Forelimb muscle (tissue), 1 donor: ENCODE measurements at places on chromosomes 4 and X. TPM values are rescaled to one million over a fixed set of nuclear protein-coding genes. Genes with fewer than 3 reads are reported as not detected.
A peak's percentile ranks its signal among the peaks of the same experiment; 100 is the strongest.

Gene IGBP1
- 132 TPM for polyA plus RNA-seq

DNA sequence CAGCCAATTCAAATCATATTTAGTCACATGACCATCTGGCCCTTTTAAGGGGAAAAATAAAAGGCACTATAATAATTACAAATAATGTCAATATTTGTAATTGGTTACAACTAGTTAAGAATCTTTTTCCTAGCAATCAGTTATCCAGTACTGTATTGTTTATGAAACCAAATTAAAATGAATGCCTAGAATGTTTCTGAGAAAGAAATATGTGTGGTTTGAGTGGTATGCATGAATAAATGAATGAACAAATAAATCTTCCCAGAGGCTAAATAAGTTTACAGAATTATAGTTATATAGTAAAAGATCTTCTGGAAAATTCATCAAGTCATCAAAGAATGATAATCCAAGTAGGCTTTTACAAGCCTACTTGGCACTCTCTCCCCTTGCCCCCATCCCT lies 55.8 kb upstream of the F8A3 start:
- no peak for DNase-seq

GRCh38 chr4:22986881-22987280 lies 294.1 kb downstream of the GBA3 start:
- no peak for DNase-seq

- no peak for DNase-seq
Observed at GRCh38 chrX:14673236-14673635, 143.9 kb downstream of the GLRA2 start.

- DNase-seq = no peak
Observed at GRCh38 chr4:77859256-77859655, 3.4 kb upstream of the MRPL1 start.

GRCh38 chr4:3389233-3390215 lies 52.2 kb upstream of the HGFAC start:
- no peak for DNase-seq

- no peak for DNase-seq
Observed at GRCh38 chr4:25949994-25950393, 36.0 kb downstream of the SMIM20 start.

DNA sequence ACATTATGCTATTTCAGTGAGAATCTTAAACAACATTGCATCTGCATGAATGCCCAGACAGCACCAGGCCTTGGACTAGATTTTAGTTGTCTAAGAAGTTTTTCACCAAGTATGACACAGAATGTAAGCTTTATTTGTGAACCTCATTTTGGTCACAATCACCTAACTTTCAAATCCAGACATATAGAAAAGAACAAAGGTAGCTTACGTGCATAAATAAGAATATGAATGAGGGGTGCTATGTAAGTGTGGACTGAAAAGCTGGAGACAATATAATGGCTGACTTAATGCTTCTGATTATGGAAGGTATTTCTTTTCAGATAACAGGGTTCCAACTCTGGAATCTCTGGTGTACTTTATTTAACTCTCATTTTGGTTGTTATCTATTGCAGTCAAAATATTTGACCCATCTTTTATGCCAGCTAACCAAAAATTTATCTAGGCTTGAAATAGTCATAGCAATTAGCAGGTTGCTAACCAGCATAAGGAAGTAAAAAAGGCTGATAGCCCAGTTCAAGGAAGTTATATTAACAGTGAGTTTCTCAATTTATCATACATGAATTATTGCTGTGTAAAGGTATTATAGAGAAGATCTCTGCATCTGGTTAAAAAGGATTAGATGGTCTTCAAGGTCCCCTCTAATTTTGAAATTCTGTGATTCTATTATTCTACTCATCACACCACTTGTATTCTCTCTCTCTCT lies 36.5 kb downstream of the SLC7A11 start:
- DNase-seq = no peak

- DNase-seq = peak; percentile 72
Observed at GRCh38 chr4:141220691-141221659, at the start of gene ZNF330. ZNF330 (plus strand) TSS chr4:141220895; CDS start chr4:141222372, 1,477 bp downstream.

DNA sequence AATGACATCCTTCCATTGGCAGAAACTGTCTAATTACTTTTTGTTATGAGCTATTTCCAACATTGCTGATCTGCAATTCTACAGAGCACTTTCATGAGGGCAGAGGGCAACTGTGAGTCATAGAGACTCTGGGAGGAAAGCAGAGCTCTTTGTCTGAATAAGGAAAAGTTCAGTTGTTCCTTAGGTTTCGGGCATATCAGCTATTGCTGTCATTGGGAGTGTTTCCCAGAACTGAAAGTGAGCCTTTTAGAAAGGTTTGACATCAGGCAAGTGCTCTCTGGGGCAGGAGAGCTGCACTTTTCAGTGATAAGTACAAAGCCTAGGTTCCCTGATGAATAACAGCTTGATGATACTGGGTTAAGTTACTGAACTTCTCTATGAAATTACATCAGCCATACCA lies 119.2 kb upstream of the EDNRA start:
- no peak for DNase-seq

GRCh38 chr4:68361146-68361589 lies 11.3 kb upstream of the YTHDC1 start:
- DNase-seq = no peak

DNA sequence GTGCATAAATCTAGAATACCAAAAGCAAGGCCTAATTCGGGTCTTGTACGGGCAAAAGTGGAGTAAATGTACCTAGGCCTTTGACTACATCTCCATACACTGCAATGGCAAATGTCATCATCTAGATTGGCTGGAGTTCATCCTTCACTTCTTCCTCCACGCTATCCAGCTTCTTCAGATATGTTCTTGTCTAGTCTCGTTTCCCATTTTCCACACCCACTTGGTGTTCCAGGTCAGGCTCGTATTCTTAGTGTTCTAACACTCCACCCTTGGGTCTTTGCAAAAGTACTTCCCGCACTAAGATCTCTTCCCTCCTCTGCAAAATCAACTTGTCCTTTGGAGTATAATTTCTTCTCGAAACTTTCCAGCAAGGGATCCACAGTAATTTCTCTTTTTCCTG lies 1.4 kb downstream of the COQ2 start:
- no peak for DNase-seq
